ENCODE measurements at places on chromosomes 5 and 9.

- no peak for DNase-seq
Measured at GRCh38 chr9:99348289-99348688, 126.2 kb downstream of the SEC61B start.

DNA sequence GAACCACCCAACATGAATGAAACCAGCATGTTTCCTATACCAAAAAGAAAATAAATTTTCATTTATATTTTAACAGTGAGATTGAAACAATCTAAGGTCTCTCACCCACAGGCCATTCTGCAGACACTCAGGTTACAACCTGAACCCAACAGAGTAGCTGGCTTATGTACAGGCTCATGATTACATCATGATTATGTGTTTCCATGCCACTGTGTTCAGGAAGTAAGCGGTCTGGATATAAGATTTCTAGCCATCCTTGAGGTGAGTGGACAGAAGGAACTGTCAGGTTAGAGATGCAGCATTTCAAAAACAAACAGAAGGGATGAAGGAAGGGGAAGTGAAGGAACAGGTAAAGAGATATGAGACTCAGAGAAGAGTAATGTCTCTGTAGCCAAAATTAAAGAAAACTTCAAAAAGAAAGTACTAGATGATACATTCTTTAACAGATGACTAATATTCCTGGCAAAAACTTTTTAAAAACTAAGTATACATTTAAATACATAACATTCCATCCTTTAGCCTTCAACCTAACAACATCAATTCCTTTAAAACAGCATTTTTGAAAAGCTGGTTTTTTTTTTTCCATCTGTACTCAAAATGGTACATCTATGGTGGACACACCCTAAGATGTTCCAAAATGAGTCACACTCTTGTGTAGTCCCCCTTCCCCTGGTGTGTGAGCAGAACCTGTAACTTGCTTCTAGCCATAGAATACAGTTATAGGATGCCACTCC, 119.8 kb downstream of the LPAR1 start:
- no peak for DNase-seq

DNA sequence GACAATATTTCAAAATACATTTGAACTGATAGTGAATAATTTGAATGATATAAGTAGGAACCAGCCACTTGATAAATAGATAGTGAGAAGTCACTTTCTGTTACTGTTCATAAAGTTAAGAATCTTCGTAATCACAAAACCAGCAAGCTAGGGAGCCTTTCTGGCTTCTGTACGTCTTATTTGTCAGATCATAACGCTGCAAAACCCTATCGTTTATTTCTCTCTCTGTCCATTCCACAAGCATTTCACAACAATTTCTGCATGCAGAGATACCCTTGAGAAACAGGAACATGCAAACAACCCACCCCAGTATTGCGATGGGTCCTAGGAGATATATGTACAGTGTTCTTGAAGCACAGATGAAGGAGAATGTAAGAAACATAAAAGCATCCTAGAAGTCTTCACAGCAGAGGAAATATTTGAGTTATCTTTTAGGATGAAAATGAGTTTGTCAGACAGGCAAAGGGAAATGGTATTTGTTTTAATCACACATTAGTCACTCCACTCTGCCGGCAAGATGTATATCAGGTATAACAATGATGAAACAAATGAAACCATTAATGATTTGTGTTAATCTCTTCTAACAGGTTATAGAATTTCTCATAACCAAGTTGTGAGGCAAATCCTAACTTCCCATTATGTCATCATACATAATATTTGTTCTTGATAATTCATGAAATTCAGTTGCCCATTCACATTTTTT, 668.7 kb upstream of the FTMT start:
- no peak for DNase-seq

DNA sequence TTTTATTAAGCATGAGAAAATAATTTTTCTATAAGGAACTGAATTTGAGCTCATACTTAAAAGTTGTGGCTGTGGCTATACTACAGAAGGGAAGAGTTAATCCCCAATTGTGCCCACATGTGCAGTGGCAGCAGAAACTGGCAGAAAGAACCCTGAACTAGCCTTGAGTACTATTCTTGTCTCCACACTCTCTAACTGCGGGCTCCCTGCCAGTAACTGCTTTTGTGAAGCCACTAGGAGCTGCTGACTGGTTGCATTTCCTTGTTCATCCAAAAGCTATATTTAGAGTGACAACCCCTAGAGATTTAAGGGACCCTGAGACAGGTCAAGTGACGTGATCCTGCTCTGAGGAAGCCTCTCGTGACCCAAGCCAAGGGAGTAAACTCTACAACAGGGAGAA, 238.6 kb downstream of the ELAVL2 start:
- no peak for DNase-seq

DNA sequence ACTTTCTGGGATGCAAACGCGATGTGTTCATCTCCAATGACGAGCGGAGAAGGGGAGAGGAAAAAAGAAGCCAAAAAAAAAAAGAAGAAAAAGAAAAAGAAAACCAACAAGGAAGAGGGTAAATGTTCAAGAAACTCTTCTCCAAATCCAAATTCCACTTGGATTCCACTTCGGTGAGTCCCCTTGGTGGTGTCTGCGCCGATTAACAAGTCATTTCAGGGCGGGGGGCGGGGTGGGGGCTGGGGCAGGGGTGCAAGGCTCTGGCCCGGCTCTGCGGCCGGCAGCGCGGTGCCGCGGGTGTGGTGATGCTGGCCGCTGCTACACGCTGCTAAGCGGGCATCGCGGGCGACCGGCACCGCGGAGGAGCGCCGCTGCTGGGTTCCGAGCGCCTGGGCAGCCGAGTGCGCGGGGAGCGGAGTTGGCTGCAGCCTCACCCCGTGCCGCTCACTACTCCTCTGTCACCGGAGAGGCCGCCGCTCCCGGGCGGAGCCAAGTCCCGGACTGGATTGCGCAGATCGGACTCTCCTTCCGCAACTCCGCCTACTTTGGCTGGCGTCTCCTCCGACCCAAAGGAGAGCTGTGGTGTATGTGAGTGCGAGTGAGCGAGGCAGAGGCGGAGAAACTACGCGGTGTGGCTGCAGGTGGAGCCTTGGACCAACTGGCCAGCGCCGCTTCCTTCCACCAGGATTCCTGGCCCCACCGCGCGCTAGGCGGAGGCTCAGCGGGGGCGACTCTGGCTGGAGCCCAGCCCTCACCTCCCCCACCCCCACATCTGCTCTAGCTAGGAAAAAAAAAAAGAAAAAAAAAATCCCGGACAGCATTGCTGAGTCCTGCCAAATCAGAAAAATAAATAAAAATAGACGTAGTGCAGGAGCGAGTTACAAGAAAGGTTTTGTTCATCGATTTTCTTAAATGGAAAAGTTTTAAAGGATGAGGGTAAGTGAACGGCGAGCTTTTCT, at the start of gene SEMA6A:
TSS of gene SEMA6A (minus strand) at position 457 of the 959 bp plus-strand sequence. CDS start 69,879 bp downstream, outside the sequence.
- DNase-seq: peak; percentile 35

- no peak for DNase-seq
Measured at GRCh38 chr9:134065612-134066419, 2.0 kb downstream of the BRD3 start.

- DNase-seq: no peak
Measured at GRCh38 chr9:119588874-119589744, 219.9 kb upstream of the BRINP1 start.

DNA sequence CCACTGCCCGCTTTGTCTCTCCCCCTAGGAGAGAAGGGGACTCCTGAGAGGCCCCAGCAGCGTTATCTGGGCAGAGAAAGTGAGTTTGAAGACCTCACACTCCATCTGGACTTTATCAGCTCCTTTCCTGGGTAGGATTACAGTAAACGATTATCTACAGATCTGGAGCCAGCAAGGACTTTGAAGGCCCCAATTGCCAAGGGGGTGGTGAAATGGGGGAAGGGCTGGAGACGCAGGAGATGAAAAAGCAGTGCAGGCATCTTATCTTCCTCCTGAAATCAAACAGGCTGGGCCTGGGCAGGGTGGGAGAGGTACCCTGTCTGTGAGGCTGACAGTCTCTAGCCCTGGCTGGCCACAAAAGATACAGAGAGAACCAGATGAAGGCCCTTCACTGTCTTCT, 105.8 kb upstream of the MSX2 start:
- DNase-seq: no peak

DNA sequence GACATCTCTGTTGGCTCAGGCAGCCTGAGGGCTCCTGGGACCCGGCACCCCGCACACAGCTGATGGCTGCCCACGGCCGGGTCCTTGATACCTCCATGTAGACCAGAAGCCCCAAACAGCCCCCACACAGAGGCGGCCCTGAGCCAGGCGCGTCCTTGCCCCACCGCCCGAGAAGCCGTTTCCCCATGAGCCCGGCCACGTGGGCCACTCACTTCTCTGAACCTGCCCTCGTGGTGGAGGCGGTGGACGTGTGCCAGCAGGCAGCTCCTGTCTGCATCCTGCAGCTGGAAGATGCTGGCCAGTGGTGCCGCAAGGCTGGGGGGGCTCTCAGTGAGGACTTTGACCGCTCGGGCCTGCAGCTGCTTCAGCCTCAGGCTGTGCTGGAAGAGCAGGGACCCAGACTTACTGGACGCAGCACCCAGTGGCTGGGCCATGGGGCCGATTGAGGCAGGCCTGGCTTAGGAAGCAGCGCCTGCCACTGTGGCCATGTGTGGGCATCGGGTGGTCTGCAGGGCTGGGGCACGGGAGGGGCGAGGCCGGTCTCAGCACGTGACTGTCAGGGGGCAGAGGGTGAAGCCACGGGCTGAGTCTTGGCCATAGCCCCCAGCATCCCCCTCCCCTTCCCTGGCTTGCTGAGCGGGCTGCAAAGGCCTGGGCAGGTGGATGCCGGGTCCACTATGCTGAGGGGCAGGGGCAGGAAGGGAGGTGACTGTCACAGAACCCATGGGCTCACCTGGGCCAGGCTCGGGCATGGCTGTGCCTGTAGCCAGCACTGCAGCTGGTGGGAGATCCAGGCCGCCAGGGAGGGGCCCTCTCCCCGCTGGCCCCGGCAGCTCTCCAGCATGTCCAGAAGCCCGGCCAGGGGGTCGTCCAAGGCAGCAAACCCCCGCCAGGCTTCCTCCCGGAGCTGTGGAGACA, 50.0 kb downstream of the EXD3 start:
- no peak for DNase-seq

DNA sequence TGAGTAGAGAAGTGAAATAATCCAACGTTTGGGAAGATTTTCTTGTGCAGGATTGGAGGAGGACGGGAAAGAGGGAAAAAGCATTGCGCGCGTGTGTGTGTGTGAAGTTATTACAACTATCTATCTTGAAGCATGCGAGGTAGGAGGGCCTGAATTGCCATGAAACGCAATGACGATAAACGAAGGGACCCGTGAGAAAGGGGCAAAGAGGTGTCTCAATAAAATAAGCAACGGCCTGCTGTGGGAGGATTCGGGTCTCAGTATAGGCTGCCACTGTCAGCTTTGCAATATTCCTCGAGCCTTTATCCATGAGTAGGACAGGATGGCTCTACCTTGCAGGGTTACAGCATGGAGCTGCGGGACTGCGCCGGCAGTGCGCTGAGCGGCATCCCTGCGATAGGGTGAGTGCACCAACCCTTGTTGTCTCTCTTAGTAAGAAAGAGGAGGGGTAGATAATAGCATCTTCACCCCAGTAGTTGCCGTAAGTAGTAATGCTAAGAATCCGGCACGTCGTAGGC, 631 bp upstream of the RCL1 start:
- DNase-seq: peak; percentile 42

GRCh38 chr5:5181650-5182324, 41.7 kb downstream of the ADAMTS16 start:
- DNase-seq: no peak
